Stimulated activated memory B cell treated with anti-CD40 and anti-IgM and Interleukin-4, amounts not matched to agents 10 μg/mL and 1 μg/mL and 100 μg/mL, for 72 hours (primary cell): ENCODE measurements at places on chromosomes 16 and 17.
A peak's percentile ranks its signal among the peaks of the same experiment; 100 is the strongest.

DNA sequence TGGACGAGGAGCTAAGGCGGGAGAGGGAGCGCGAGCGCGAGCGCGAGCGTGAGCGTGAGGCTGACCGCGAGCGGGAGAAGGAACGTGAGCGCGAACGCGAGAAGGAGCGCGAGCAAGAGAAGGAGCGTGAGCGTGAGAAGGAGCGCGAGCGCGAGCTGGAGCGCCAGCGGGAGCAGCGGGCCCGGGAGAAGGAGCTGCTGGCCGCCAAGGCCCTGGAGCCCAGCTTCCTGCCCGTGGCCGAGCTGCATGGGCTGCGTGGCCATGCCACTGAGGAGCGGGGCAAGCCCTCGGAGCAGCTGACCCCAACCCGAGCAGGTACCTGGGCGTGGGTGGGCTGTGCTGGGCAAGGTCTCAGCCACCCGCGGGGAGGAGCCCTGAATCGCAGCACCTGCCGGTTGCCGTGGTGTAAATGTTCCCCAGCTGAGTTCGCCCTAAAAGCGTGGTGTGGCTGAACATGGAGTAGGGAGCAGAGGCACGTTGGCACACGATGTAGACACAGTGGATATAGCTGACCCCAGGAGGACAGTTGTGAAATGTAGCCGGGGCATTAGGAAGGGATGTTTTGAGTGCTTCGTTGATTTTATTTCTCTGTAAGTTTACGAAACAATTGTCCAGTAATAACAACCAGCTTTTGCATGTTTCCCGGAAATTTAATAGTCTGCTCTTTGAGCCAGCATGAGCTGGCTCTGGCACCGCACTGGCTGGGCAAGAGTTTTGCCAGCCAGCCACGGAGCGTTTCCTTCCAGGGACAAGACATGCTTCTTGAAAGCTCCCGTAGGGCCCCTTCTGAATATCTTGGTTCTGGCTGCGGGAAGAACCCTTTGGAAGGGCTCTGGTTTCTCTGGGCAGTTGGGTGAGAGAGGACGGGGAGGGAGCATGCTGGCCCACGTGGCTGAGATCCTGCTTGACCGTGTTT, 32.1 kb downstream of the GINS2 start:
- ATAC-seq = no peak

GRCh38 chr17:31073411-31073810, 21.4 kb upstream of the NF1 start:
- no peak for ATAC-seq

DNA sequence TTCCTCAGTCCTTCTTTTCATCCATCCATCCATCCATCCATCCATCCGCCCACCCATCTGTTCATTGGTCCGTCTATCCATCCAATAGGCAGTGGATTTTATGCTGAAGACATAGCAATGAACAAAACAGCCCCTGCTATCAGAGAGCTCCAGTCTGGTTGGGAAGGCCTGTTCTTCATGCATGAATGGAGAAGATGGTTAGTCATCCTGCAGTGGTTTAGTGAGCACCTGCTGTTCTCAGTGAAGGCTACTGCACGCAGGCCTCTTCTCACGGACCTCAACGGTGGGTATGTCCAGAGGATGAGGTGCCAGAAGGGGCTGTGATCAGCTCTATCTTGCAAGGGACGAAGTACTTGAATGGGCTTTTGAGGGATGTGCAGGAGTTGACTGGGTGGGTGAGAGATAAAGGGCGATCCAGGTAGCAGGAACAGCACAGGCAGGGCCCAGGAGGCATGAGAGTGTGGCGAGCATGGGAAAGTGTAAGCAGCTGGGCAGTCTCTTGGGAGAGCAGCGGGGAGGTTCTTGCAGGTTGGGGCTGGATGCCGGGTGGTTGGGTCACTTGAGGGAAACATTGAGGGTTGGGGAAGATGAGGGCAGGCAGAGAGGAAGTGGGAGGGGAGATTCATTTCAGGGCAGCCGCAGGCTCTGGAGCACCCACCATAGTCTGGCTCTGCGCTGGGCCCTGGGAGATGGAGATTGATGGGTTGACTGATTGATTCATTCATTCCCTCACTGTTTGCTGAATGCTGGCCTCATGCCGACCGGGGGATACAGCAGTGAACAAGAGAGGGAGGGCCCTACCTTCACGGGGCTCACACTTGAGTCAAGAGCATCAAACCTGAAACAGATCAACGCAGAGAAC, 115.0 kb upstream of the CIBAR2 start:
- peak; percentile 90 for ATAC-seq

DNA sequence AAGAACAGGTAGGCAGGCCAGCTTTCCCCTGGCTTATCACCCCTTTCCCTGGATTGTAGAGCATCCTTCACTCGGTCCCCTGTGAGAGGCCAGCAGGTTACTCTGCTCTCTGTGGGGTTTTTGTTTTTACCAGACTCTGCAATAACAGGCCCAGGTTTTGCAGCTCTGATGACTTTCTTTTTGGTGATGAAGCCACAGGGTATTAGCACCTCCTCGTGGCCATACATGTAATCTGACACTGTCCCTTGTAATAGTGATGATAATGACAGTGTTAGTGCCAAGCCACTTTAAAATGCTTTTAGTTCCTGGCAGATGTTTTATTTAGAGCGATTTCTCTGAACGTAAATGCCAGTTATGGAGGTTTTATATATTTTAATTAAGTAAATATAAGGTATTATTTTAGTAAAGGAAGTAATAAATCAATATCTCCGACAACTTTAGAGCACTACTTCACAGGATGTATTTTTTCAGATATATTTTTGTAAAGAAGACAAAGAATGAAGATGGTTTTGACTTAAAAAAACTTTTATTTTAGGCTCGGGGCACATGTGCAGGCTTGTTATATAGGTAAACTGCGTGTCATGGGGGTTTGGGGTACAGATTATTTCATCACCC, 38.0 kb upstream of the CPHXL start:
- ATAC-seq = peak; percentile 86

- ATAC-seq = no peak
Observed at GRCh38 chr17:71677439-71677838, 443.4 kb upstream of the SOX9 start.

- no peak for ATAC-seq
Observed at GRCh38 chr17:33832262-33832661, 422.8 kb upstream of the CCL2 start.

- ATAC-seq = no peak
Observed at GRCh38 chr16:16083421-16084156, 134.2 kb downstream of the ABCC1 start.

DNA sequence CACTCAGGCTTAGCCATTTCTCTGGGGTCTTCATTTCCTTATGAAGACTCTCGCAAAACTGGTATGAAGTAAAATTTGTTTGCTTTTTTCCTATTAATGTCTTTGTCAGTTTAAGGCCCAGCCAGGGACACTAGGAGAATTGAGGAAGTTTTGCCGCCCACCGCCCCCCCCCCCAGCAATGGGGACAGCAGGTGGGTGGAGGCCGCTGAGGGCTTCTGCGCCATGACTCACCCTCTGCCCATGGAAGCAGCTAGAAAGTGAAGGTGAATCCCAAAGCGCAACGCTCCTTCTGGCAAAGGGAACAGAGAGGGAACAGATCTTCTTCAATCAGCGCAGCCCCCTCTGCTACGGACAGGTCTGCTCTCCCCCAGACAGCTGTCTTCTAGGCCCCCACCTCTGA, 49.7 kb downstream of the MARF1 start:
- no peak for ATAC-seq

- no peak for ATAC-seq
Observed at GRCh38 chr17:11487469-11487868, 110.8 kb upstream of the DNAH9 start.

DNA sequence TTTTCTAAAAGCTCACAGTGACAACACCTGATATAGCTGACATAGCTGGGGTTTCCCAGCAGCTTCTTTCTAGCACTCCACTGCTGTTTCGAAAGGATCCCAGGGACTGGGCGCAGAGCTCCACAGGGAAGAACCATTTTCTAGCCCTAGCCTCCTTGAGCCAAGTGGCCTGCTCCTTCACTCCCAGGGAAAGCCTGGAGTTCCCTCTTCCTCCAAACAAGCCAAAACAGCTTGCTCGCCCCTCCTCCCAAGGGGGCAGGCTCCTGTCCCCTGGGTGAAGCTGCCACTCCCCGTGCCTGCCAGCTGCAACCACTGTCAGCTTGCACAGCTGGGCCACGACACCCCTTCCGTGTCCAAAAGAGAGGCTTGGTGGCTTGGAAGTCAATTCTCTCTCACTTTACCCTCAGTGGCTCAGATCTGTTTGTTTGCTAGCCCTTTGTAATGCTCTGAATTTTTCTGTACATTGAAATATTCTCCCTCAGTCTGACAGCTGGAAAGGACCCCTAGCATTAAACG, 59.8 kb downstream of the CYTH1 start:
- peak; percentile 88 for ATAC-seq

GRCh38 chr16:27265982-27266381, 2.6 kb downstream of the NSMCE1 start:
- no peak for ATAC-seq

- ATAC-seq = no peak
Observed at GRCh38 chr16:85639529-85640253, 26.6 kb downstream of the GSE1 start.

- peak; percentile 76 for ATAC-seq
Observed at GRCh38 chr17:21020622-21021021, 22.2 kb downstream of the USP22 start.

- ATAC-seq = no peak
Observed at GRCh38 chr16:79639576-79640311, 39.2 kb upstream of the MAF start.

DNA sequence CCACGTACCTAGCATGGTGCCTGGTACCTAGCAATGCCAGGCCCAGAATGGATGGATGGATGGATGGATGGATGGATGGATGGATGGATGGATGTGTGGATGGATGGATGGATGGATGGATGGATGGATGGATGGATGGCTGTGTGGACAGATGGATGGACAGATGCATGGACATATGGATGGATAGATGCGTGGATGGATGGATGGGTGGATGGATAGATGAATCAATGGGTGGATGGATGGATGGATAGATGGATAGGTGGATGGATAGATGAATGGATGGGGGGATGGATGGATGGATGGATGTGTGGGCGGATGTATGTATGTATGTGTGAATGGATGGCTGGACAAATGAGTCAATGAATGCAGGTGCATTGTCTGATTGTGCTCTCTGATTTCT, 12.6 kb downstream of the GPR139 start:
- no peak for ATAC-seq

- ATAC-seq = peak; percentile 59
Observed at GRCh38 chr17:42677921-42678781, 1.4 kb upstream of the PLEKHH3 start.

DNA sequence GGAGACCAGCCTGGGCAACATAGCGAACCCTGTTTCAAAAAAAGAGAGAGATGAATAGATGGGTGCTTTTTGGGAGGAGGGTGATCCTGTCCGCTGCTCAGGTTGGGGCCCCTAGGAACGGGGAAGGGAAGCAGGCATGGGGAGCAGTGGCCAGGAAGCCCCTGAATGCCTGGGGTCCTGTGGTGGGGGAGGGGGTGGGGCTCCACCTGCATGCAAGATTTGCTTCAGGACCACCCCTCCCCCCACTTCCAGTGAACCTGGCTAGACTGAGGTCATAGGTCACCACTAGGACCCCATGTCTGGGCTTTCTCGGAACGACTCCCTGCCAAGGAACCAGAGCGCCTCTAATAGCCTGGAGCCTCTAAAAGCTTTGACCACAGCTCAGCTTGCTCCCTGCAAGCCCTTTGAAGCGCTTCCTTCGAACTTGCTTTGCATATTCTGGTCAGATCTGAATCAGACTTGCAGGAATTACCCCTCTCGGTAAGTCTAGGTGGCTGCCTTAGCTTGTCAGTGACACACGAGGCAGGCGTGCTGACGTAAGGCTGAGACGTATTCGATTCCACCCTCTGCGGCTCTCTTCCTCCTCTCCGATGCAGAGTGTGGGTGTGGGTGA, 3.7 kb downstream of the SOCS3 start:
- peak; percentile 82 for ATAC-seq

DNA sequence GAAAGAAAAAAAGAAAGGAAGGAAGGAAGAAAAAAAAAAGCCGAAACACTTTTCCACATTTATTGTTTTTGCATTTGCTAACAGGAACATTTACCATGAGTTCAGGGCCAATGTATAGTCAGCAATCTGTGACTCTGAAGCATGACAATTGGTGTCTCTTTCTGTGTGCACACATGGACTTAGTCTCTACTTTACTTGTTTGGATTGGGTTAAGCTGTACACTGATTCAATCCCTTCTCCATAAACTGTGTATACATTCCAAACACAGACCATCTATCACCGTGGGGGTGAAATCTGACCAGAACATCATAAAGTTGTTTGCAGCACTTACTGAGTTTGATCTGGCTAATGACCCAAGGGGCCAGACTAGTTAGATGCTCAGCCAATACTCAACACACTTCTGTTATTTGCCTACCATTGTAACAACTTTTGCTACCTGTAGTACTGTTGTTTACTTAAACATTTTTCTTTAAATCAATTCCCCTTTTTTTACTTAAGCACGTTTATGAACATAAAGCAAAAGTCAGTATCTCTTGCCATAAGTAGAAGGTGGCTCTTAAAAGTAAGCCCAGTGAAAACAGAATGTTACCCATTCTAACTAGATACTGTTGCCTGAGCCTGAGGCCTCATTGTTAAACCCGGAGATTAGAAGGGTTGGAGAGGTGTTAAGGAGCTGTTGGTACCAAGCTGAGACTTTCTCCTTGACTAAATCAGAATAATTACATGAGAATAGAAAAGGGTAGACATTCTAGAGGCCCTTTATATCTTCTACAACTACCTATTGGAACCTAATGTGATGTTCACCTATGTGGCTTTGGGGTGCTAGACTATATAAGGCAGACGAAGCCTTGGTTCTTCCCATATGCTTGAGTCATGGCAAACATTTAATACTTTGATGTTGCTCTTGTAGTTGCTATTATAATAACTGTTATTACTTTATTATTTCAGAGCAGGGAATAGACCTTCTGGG, 41.8 kb downstream of the SCNN1B start:
- no peak for ATAC-seq

- ATAC-seq = peak; percentile 46
Observed at GRCh38 chr16:10180771-10181163, 1.5 kb downstream of the GRIN2A start.

GRCh38 chr16:69131167-69131838, 1.1 kb downstream of the CHTF8 start:
- ATAC-seq = no peak

- no peak for ATAC-seq
Observed at GRCh38 chr17:55612691-55613141, 101.5 kb upstream of the SMIM36 start.

GRCh38 chr16:27550582-27550920, 607 bp downstream of the KATNIP start:
- no peak for ATAC-seq

GRCh38 chr17:45282683-45283644, 21.1 kb upstream of the SPATA32 start:
- ATAC-seq = no peak

DNA sequence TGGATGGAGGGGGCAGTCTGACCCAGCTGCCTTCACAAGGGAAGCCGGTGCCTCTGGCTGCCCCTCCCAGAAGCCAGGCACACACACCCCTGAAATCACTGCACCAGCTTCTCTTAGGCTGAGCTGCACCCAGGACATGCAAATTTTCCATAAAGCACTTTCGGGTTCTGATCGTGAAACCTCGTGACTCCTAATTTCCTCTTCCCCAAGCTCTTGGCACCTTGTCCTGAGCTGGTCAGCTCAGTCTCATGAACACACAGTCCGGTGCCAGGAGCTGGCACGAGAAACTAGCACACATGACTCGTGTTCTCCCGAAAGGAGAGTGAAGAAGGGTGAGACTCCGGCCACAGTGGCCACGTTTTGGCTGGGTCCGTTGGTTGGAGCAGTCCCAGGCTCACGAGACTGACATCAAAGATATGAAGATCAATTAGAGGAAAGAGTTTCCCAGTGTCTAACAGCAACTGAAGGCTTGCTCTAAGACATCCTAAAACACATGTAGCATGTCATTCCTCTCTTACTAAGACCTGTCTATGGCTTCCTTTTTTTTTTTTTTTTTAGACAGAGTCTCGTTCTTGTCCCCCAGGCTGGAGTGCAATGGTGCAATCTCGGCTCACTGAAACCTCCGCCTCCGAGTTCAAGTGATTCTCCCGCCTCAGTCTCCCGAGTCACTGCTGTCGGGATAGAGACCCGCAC, 9.2 kb upstream of the ABR start:
- ATAC-seq = peak; percentile 37
